ENCODE measurements at places on chromosomes 16 and 17.

DNA sequence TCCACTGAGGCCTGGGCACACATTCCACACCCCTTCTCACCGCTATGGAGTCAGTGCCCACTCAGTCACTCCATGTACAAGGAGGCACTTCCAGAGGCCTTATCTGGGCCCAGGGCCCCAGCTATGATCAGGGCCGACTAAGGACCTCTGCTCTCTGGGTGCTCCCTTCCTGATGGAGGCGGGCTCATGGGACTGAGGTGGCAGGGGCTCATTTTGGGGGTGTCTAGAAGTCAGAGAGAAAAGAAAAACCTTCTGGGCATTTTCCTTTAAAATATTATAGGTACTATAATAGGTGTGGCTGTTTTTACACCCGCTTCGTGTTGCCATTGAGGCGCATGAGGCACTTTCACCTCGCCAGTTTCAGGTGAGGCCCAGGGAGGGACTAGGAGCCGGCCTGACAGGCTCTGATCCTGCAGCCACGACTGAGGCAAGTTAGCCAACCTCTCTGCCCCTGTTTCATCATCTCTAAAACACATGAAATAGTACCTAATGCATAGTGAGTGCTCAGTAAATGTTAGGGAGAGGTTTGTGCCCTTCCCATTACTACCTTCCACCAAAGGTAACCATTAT lies 14.4 kb downstream of the B9D1 start:
- no peak for DNase-seq

DNA sequence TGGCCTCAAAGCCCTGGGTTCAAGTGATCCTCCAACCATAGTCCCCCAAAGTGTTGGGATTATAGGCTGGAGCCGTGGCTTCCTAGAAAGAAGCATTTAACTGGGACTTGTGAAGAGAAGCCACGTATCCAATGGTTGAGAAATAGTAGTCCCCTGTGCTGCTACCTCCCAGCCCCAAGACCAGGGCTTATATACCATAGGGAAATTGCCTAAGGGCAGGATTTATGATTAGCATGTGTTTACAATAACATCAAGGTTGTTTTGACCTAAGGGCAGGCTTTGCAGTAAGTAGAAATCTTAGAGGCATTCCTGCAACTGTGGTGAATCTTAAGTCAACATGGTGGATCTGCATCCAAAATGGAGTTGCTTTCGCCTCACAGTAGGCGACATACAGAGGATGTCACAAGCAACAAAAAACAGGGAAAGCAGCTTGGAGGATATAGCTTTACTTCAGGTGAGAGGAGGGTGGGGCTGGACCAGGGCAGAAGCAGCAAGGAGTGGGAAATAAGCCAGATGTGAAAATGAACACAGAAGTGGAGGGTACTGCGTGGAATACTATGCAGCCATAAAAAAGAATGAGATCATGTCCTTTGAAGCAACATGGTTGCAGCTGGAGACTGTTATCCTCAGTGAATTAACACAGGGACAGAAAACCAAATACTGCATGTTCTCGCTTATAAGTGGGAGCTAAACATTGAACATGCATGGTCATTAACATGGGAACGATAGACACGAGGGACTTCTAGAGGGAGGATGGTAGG lies 18.7 kb upstream of the NSMCE1 start:
- DNase-seq: no peak

DNA sequence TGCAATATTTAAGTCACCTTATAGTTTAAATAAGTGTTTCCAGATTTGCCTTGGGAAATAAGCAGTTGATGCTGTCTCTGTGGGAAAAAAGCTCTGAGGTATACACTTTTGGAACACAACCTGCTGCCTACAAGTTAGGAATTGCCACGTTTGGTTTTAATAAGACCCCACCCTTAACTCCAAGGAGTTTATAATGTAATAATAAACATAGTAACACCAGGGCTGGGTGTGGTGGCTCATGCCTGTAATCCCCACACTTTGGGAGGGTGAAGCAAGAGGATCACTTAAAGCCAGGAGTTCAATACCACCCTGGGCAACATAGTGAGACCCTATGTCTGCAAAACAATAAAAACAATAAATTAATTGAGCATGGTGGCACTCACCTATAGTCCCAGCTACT lies 15.9 kb upstream of the SMG1 start:
- no peak for DNase-seq

DNA sequence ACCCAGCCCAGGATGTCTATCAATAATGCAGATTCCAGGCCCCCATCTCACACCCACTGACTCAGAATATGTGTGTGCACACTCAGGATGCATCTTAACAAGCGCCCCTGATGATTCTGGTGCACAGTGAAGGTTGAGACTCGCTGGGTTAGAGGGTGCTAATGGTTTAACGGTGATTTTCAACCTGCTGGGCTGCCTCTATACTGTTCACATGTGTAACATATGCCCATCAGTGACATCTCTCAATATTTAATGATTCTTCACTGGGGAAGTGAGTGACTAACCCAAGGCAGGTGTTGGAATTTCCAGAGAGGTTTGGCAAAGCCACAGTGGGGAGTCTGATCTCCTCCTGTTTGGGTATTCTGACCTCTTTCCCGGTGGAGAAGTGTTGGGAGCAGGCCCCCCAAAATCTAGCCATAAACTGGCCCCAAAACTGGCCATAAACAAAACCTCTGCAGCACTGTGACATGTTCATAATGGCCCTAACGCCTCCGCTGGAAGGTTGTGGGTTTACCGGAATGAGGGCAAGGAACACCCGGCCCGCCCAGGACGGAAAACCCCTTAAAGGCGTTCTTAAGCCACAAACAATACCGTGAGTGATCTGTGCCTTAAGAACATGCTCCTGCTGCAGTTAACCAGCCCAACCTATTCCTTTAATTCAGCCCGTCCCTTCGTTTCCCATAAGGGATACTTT lies 4.1 kb upstream of the DOC2B start:
- DNase-seq: peak; percentile 18

DNA sequence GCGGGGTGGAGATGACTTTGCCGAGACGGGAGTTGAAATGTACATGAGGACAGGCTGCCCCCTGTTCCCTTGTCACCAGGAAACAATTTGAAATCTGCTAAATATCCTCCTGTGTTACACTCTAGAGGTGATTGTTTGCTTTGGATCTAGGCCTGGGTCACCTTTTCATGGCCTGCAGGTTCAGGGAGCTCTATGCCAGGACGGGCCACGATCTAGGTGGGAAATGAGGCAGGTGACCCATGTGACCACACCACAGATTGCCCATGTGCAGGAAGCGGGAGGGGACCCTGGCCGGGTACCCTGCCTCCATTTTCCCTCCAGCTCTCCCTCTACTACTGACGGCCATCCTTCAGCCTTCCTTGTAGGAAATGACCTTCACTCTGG lies 43.4 kb downstream of the MEAK7 start:
- DNase-seq: no peak

- DNase-seq: peak; percentile 46
Measured at GRCh38 chr17:19338031-19338990, 24.2 kb downstream of the B9D1 start.

DNA sequence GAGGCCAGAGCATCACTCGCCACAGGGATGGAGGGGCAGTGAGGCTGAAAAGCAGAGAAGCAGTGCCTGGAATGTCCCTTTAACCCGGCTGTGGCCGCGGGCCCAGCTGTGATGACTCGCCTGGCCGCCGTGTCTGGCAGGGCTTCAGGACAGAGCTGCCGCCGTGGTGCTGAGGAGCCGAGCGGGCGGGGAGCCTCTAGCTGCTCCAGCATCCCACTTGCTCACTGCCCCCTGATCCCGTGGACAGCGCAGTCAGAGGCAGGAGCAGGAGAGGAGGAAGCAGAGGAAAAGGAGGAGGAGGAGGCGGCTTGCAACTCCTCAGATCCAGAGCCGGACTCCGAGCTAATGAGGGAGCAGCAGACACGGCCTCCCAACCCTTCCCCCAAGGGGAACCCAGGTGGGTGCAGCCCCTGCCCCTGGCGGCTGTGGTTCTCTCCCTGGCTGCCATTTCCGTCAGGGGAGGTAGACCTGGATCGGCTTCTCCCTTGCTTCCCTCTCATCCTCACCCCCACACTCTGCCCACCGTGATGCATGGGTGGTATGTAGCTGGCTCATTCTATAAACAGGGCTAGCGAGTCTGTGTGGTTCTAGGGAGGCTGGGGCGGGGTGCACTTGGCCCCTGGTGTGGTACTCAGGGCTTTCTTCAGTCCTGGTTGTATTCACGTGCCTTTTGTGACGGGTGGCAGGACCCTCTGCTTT lies 165.7 kb downstream of the CMIP start:
- DNase-seq: no peak
